ENCODE measurements at places on chromosomes 6 and 20.

DNA sequence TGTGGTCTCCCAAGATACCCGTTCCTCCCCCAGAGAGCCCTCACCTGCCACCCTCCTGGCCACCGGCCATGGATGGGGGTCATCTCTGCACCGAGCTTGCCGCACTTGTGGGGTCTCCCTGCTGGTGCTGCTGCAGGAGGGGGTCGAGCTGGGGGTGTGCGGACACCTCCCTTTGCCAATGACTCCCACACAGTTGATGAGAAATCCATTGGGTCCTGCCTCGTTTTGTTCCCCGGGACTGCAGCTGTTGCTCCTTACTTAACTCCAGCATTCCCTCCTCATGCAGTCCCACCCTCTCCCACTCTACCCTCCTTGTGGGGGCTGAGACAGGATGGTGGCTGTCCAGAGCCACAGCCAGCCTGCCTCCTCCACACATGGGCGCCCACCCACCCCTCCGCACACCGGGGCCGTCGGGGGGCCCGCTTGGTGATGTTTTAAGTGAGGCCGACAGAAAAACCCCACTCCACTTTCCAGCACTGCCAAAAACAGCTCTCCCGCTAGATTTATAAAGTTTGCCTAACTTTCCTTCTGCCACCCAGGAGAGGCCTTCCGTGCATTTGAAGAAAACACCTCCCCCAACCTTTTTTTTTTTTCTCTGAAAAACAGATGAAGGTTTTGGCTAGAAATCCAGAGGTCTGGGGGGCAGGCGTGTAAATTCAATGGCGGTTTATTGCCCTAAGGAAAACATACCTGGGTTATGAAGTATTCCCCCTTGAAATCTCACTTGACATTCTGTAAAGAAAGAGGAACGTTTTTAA lies 53.5 kb upstream of the APCDD1L start:
- no peak for DNase-seq

GRCh38 chr6:14664621-14665315 lies 547.2 kb downstream of the CD83 start:
- DNase-seq, result no peak

GRCh38 chr6:1176567-1176966 lies 135.3 kb upstream of the FOXQ1 start:
- no peak for DNase-seq

- DNase-seq, result no peak
Observed at GRCh38 chr6:73032586-73032985, 192.7 kb downstream of the KHDC1L start.

DNA sequence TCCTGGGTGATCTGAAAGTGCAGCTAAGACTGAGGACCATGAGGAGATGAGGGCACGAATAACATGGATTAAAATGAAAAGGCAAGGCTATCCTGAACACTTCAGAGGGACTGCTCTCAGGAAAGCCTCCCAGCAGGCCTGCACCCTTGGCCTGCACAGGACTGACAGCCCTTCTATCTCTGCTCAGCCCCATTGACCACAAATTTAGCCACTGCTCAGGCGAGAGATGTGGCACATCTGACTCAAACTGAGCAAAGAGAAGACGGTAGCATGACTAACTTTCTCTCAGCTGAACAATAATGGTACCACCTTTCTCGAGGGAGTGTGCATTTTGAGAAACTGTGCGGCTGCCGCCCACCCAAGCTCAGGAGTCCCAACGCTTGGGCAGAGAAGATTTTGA lies 257.5 kb downstream of the ADGB start:
- no peak for DNase-seq

GRCh38 chr20:21490105-21490504 lies 23.8 kb downstream of the NKX2-2 start:
- no peak for DNase-seq

Measured in activated effector memory CD4-positive, alpha-beta T cell treated with Interleukin-2 at 50 U/mL for 16 hours (primary cell).